ENCODE measurements at places on chromosomes 1 and 21.

- DNase-seq, result no peak
These were observed 10.7 kb downstream of the FMO2 start for GRCh38 chr1:171195767-171196166.

GRCh38 chr1:209607795-209608178, 24.3 kb downstream of the CAMK1G start:
- no peak for DNase-seq

GRCh38 chr1:182679684-182680083, 4.7 kb downstream of the RGS8 start:
- no peak for DNase-seq

DNA sequence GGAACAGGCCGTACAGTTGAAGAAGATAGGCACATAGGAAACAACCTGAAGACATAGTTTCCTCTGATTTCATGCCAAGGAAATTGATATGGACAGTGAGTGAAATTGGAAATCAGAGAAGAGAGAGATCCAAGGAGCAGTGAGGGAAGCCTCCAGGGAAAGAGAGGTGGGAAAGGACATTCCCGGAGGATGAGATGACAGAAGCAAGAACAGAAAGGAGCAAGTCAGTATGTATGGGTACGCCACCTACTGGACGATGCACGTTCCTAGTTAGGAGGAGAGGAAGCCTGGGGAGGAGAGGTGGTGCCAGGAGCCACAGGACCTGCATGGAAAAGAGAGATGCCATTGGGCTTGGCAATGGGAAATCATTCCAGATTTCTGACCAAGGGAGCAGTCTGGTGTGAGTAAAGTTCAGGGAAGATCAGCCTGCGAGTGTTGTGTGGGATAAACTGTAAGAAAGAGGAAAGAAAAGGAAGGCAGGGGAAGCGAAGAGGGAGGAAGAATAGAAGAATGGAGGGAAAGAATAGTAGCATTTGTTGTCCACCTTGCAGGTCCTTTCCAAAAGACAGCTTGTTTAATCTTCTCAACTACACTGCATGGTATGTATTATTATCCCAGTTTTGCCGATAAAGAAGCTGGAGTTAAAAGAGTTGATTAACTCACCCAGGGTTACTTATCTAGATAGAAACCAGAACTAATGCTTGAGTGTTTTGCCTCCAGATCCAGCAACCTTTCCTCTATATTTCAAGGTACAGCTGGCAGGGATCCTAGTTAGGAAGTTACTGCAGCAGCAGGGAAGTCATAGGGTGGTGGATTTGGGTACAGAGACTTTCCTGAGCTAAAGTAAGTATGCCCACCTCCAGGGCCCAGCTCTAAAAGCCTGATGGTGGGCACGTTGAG, 27.4 kb downstream of the C1orf116 start:
- no peak for DNase-seq

DNA sequence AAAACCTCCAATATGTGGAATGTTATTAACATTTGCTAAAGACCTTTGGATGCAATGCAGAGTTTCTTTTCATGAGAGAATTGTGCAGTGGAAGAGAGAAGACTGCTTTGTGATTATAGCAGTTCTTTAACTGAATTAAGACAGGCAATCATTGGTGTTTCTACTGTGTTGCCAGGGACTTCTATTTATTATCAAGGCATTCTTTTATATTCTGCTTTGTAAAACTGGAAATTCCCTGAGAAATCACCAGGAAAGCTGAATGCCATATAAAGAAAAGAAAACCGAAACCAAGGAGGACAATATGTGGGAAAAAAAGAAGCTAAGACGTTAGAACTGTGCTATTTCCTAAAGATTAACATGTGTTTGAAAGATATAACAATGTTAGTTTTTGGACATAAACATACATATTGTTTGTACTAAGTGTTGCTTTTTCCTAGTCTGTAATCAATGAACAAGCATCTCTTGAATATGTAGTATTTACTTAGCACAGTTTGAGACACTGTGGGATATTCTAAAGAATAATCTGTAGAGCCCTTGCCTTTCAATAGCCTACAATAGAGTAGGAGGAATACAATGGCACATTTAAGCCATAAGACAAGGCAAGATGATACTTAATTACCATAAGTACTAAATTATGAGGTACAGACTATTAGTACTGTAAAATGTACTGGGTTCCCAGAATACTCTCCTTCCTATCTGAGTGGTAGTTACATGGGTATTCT, 47.1 kb downstream of the EXTL2 start:
- DNase-seq, result no peak

GRCh38 chr1:41486371-41487125, 2.1 kb upstream of the EDN2 start:
- no peak for DNase-seq

- no peak for DNase-seq
These were observed 138.3 kb upstream of the SNX7 start for GRCh38 chr1:98523256-98523655.

- DNase-seq, result peak; percentile 89
These were observed 72.1 kb downstream of the SKI start for GRCh38 chr1:2300004-2300771.

DNA sequence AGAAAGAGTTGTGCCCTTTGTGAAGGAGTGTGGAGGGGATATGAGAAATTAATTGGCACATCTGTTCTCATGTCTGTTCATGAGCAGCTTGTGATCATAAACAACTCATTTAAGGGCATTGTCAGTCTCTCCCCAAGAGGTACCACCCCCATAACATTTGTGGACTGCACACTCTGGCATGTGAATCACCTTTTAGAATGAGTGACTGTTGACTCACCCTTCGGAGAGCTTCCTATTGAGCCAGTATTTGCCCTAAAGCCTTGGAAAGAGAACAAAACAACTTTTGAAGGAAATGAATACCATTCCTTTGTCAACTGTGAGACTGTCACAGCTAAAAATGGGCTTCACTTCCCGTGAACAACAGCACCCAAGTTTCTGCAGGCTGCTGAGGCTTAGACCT, 27.5 kb upstream of the MYSM1 start:
- DNase-seq, result no peak

DNA sequence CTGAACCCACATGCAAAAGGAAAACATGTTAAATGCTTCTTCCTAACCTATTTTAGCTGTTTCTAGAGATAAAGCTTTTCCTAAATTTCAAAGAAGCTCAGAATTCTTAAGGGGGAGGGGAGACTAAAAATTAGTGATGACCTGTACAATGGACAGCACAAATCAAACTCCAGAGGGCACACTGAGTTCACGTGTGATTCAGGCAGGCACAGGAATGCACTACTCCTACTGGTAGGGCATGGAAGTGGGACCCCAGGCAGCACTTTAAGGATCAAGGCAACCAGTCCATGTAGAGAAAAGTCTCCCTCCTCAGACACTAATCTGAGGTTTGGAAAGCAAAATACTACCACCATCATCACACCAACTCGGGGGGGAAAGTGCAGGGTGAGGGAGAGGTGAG, 31.3 kb upstream of the CLCA4 start:
- DNase-seq, result no peak

DNA sequence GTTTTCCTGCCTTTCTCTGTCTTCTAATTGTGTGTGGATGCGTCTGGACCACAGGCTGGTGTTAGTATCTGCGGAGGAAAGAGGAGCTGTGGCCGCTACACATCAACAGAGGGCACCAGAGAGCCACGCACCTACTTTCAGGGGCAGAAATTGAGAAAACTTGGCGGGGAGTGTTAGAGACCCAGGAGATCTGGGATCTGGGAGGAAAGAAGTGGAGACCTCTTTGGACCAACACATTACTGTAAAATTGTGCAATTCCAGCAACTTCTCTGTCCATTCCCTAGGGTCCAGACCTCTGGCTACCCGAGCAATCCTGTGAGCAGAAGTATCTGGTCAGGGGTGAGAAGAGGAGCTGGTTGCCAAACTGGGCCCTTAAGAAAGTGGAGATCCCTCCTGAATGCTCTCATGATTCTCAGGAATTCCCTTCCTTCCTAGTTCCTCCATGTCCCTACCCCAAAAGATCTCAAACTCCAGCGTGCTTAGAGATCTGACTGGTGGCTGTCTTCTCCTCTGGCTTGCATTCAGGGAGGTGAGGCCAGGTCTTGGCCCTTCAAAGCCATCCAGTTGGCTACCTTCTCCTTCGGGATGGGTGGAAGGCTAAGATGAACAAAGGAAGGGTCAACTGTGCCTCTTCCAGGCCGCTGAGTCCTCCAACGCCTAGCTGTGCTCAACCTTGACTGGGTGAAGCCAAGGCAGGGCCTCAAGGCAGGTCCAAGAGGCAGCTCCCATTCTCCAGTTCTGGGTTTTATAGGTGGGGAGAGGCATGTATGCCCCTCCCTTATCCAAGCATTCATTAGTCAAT, 1.2 kb upstream of the KIRREL1 start:
- DNase-seq, result peak; percentile 20

DNA sequence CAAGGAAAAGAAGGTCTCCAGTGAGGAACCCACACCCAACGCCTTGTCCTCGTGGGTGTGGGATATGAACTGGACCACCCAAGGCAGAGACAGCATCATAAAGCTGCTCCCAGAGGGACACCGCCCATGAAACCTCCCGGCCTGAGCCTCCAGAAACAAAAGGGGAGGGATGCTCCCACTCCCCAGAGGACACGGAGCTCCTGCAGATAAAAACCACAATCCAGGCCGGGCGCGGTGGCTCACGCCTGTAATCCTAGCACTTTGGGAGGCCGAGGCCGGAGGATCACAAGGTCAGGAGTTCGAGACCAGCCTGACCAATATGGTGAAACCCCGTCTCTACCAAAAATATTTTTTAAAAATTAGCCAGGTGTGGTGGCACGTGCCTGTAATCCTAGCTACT, 66.4 kb downstream of the CHD5 start:
- no peak for DNase-seq

GRCh38 chr1:237864338-237865244, 26.1 kb downstream of the ZP4 start:
- peak; percentile 5 for DNase-seq

DNA sequence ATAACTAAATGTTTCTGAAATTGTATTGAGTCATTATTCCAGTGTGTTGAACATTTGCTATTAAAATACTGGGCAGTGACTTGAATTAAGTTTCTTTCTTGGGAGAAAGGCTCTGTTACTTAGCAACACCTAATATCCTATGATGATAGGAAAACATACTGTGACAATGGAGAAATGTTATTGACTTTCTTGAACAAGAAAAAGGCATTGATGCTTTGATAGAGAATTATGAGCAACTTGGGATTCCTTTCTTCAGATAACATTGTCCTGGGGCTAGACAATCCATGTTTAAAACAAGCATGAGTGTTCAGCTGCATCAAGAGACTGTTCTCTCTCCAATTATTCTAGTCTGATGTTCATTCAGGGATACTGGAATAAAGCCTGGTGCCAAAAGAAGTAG, 215.9 kb upstream of the L1TD1 start:
- no peak for DNase-seq

DNA sequence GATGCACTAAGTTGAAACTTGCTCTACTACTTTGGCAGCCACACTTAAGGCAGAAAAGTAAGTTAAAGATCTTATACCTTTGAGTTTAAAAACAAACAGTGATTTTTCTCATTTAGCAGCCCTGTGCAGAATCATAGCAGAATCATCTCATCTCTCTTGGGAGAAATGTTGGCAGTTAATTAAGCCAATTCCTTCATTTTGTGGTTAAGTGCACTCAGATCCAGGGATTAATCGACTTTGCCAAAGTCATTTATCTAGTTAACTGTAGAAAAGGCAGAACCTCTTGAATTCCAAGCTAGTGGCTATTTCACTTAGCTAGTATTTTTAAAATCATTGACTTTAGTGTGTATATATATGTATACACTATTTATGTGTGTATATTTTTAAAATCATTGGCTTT, 125.0 kb downstream of the GPR52 start:
- DNase-seq, result no peak

GRCh38 chr1:240656531-240656930, 44.6 kb upstream of the GREM2 start:
- no peak for DNase-seq

- no peak for DNase-seq
These were observed 3.6 kb upstream of the PLEKHG5 start for GRCh38 chr1:6495041-6495441.

DNA sequence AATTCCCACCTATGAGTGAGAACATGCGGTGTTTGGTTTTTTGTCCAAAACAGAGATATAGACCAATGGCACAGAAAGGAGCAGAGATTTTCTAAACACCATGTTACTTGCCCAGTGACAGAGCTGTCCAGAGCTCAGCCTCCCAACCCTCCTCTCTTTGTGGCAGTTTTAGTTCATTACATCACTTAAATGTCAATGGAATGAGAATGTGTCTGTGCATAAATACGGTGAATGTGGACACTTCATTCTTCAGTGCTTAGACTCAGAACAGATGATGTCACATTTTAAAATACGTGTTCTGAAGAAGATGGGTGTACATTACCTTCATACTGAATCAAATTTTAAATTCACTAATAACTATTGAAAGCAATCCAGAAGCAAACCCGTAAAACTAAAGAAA, 374.9 kb downstream of the DSCAM start:
- DNase-seq, result no peak

DNA sequence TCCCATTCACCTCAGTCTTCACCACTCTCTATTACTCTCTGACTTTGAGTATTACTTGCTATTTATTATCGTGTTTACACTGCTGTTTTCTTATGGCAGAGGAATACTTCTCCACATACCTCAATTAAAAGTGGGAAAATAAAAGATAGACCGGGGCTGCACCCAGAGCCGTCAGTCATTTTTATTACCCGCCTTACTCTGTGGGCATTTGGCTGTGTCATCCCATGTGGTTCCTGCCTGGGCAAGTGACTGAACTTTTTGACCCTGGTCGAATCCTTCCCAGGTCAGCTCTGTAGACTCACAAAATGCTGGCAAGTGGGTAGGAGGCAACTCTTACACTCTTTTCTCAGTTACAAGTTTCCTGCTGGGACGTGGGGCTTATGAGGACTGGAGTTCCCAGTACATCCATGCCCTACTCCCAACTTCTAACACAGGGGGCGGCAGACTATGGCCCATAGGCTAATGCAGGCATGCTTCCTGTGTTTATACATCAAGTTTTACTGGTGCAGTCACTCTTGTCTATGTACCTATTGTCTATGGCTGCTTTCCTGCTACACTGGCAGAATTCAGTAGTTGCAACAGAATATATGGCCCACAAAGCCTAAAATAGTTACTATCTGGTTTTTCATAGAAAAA, 69.5 kb upstream of the KCND3 start:
- DNase-seq, result no peak

DNA sequence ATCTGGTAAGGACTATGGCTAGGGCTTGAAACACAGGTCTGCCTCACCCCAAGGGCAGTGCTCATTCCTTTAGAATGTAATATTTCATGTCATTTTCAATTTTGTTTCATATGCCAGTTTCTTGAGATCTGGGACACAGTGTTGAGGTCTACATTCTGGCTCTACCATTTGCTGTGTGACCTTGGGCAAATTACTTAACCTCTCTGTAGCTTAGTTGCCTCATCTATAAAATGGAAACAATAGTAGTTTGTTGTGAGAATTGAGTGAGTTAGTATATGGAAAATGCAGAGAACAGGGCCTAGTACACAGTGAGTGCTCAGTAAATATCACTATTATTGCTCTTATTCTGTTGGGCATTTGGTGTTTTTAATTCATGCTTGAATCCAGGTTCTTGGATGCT, 84.4 kb downstream of the WDR3 start:
- no peak for DNase-seq

DNA sequence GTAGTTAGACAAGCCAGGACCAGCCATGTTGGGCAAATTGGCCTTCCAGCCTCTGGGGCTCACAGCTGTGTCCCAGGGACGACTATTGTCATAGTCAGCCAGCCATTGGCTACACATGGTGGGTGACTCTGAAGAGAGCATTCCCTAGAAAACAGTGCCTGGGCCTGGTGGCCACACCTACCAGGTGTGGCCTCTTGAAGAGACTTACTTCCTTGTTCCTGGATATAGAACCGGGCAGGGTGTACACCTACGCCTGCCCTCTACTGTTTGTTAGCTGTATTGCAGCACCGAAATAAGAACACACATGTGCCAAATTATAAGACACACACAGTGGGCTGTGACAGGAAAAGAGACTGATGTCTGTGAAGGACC, 134.6 kb upstream of the ARHGEF16 start:
- DNase-seq, result peak; percentile 39
